ENCODE measurements at places on chromosomes 6 and 20.
A peak's percentile ranks its signal among the peaks of the same experiment; 100 is the strongest.

DNA sequence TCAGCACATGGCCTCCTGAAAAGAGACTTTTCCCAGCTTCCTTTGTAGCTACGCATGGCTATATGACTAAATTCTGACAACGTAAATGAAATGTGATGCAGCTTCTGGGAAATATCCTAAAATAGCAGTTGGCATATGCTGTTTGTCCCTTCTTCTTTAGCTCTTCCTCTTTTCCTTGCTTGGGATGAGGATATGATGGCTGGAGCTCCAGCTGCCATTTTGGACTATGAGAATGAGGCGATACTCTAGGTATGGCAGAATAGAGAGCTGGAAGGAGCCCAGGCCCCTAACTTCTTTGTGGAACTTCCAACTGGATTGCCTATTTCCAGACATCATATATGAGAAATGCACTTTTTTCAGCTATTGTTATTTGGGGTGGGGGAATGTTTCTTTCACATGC, 5.3 kb upstream of the ZFP64 start:
- no peak for DNase-seq

GRCh38 chr6:163962627-163963117, 548.2 kb downstream of the QKI start:
- no peak for DNase-seq

DNA sequence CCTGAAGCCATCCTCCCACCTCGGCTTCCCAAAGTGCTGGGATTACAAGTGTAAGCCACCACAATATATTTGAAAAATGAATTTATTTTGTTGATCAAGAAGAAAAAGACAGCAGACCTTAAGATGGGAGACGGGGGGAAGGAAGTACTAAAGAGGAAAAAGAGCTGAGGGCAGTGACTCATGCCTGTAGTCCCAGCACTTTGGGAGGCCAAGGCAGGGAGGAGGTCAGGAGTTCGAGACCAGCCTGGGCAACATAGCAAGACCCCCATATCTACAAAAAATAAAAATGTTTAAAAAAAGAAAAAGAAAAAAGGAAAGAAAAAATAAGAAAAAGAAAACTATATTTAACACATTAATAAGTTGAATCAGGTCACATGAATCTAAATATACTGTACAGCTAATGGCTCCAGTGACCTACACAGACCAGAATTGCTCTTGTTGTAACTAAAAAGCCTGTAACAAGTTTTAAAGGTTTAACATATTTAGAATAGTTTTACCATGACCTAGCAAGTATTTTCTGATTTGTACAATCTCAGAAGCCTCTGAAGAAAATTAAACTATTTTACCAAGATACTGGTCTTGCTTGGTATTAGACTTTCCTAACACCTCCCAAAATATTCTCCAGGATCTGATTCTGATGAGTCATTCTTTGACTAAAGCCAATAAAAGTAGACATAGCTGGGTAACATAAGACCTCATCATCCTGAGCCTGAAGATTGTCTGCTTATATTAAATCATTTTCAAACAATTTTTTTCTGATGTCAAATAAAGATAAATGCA, 4.3 kb upstream of the AKIRIN2 start:
- no peak for DNase-seq

GRCh38 chr6:29602564-29603361, 17.8 kb downstream of the OR2H2 start:
- peak; percentile 58 for DNase-seq

DNA sequence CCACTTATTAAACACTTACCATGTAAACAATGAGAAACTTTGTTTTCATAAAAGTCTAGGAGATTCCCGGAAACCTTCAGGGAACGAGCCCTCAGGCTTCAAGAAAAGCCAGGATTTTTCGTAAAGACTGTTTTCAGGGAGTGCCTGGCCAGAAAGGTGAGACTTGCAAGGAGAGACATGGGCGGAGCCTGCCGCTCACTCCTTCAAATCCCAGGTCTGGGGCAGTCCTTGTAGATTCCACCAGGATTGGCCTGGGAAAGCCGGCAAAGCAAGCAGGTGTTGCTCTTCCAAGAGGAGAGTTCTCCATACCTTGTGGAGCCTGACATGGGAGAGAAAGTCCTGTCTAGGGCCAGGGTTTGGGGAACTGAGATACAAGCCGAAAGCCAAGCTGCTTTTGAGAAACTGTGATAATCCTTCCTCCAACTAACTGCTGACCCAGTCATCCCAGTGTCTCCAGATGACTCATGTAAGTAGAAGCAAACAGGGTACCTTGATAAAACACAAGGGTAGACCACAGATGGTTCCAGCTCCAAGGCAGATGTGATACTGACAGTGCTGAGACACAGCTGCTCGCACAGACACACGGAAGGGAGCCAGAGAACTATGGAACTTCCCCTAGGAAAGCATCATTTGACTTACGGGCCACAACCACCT, 69.4 kb upstream of the NAA20 start:
- no peak for DNase-seq

GRCh38 chr6:122787721-122788120, 1.3 kb upstream of the SMPDL3A start:
- DNase-seq, result no peak

- no peak for DNase-seq
Observed at GRCh38 chr6:64520050-64520449, 884.4 kb downstream of the PHF3 start.

DNA sequence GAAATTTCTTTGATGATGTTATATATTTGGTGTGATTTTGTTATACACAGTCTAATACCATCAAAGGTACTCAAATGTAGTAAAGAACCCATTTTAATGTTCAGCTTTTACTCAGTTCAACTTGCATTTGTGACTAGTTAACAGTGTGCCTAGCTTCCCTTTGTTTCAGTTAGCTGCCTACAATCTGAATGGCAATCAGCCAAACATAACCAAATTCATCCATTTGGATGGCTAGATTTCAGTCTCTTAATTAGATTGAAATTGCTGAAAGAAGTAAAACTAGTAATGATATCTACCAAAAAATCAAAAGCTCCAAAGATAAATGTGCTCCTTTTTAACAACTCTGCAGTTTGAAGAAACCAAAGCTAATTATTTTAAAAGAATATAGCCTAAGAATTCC, 6.9 kb downstream of the EPHA7 start:
- DNase-seq, result no peak

GRCh38 chr20:23226612-23227265, 123.9 kb upstream of the NXT1 start:
- DNase-seq, result no peak

DNA sequence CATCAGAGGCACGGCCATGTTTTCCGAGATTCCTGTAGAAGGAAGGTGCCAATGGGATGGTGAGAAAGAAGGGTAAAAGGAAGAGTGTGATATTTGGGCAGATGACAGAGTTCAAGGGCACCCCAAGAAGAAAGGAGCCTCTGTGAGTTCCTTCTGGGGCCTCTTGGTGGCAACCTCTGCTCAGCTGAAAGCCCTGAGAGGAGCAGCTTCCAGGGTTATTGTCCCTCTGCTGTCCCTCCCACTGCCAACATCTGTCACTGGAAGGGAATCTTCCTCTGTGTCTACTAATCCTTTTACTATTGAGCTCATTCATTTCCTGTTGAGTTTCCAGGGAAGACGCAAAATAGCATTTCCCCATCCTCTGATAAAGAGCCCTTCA, 40.0 kb upstream of the KCNK16 start:
- DNase-seq, result no peak

GRCh38 chr20:31747640-31748039, 8.6 kb downstream of the TPX2 start:
- no peak for DNase-seq

DNA sequence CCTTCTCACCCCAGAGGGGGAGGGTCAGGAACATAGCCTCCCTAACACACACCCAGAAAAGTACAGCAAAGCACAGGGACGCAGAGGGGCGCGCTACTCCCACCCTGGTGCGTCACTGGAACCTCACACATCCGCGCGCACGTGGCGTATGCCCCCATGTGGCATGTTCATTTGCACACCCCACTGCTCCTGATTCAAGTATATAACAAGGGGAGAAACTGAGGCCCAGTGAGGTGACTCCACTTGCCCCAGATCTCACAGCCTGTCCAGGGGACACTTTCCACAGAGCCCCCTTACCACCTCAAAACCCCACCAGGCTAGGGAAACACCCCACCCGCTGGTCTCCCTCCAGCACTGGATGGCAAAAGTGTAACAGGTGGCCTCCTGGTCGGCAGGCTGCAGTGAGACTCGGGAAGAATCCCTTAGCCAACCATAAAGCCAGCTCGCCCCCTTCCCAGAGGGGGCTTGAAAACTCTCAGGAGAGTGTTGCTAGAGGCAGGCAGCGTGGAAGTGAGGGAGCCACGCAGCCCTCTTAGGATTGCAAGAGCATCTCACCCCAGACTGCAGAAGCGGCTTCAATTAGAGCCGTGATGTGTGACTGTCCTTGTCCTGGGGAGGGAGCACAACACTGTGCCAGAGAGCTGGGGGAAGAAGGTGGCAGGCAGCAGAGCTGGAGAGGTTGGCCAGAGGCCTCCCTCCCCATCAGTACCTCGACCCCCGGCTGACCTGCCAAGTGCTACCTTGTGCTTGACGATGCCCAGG, at the start of gene GRM4:
Gene GRM4, minus strand, starts transcription at position 67 of the 762 bp plus-strand sequence. CDS start 12,591 bp downstream, outside the sequence.
- DNase-seq, result no peak

- DNase-seq, result no peak
Observed at GRCh38 chr20:12383821-12384220, 466.1 kb downstream of the BTBD3 start.

DNA sequence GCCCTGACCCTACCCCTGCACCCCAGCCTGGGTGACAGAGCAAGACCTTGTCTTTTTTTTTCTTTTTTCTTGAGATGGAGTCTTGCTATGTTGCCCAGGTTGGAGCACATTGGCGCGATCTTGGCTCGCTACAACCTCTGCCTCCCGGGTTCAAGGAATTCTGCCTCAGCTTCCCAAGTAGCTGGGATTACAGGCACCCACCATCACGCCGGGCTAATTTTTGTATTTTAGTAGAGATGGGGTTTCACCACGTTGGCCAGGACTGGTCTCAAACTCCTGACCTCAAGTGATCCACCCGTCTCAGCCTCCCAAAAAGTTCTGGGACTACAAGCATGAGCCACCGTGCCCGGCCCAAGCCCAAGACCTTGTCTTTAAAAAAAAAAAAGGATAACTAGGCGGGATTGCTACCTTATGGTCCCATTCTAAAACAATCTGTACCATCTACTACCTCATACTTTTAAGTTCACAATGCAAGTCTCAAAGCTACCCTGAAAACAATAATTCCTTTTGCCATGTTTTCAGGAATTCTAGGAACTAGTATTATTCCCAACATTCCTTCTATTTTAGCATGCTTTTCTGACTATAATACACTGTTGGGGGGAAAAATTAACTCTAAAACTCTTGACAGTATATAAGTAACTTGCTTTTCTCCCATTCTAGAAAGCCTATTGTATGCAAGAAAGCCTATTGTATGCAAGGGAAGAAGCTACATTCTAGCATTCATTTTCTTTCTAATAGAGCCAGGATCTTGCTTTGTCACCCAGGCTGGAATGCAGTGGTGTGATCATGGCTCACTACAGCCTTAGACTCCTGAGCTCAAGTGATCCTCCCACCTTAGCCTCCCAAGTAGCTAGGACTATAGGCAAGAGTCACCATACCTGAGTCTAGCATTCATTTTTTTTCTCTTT, 6.6 kb downstream of the TUBB start:
- no peak for DNase-seq

- no peak for DNase-seq
Observed at GRCh38 chr6:158837684-158838625, 18.8 kb upstream of the EZR start.

DNA sequence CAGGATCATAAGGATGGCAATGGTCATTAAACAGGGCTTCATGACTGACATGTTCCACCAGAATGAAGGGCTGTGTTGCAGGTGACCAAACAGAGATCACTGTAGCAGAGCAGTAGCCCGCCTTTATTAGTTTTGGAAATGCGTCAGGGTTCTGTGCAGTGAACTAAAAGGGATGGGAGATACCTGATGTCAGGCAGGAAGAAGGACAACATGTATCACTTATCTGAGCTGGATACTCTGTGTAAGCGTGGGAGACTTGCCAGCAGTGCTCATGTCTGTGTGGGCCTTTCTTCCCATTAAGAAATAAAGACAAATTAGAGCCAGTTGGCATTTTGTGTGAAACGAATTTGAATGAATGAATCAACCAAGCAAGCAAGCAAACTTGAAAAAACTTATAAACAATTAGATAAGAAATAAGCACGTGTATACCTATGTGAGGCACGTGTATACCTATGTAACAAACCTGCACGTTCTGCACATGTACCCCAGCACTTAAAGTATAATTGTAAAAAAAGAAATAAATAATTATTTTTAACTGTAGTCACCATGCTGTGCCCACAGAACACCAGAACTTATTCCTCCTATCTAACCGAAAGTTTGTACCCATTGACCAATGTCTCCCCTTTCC, at the start of gene DEFB116:
Gene DEFB116, minus strand, starts transcription at position 51 of the 628 bp plus-strand sequence. Its CDS starts 0 bp downstream, at position 51.
- DNase-seq, result no peak

DNA sequence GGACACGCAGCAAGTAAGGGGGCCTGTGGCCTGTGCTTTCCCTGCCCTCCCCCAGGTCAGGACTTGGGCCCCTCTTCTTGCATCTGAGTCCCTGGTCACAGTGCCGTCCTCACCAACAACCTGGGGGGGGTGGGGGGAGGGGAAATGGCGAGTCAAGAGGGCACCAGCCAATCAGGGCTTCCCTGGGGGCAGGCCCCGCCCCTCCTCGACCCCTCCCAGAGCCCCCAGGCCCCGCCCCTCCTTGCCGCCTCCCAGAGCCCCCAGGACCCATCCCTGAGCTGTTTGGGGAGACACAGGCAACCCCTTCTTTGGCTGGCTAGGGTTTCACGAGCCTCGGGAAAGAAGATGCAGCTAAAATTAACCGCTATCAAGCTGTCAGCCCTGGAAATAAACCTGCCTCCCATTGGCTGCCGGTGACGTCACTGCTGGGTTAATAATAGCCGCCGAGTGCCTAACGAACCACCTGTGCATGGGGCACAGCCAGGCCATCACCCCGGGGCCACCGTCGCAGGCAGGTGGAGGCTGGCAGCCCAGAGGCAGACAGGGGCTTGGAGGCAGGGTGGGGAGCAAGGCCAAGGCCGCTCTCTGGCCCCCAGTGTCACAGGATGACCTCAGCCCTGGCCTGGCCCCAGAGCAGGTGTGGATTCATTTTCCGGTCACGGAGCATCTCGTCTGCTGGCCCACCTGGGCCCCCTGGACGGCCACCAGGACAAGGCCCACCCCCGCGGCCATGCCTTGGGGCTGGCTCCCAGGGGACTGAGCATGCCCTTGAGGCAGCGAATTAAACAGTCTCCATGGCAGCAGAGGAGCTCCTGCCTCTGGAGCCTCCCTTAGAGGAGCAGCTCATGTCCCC, 3.2 kb upstream of the EEF1A2 start:
- peak; percentile 75 for DNase-seq

DNA sequence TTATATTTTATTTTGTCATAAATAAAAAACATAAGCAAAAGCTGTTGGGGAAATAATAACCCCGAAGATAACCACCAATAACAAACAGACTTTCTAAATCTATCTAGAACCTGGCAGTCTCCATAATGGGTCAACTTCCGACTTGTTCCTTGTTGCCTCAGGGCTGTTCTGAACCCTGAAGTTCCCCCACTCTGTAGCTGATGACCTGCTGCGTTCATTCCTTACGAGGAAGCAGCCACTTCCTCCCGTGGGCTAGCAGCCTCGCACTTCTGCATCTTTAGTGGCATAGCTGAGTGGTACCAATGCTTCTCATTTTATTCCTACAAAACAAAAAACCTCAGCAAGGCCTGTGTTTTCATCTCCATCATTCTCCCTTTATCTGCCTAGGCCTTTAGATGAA, 103.0 kb downstream of the PLEKHG1 start:
- no peak for DNase-seq

- no peak for DNase-seq
Observed at GRCh38 chr6:55511122-55511800, 67.7 kb downstream of the HMGCLL1 start.

GRCh38 chr20:11852811-11853210, 64.9 kb upstream of the BTBD3 start:
- no peak for DNase-seq

- DNase-seq, result no peak
Observed at GRCh38 chr6:170021579-170021978, 269.3 kb downstream of the DLL1 start.
